ENCODE measurements at places on chromosomes 2 and 18. TPM values are rescaled to one million over a fixed set of nuclear protein-coding genes. Genes with fewer than 3 reads are reported as not detected.

- DNase-seq: no peak
Measured at GRCh38 chr2:37848451-37848850, 76.6 kb upstream of the RMDN2 start.

DNA sequence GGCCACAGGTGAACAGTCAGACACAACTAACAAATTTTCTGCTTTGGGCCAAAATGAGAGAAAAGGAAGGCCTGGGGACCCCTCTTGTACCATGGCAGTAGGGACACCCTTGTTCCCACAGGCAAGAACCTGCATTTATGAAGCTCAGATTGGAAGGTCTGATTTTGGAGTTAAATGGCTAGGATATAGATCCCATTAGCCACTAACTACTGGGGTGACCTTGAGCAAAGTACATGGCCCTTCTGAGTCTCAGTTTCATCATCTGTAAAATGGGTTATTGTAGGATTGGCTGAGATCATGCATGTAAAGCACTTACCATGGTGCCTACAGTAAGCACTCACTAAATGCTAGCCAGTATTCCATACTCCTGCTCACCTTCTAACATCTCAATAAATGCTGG lies 101.6 kb upstream of the DAPL1 start:
- DNase-seq: no peak

- no peak for DNase-seq
Measured at GRCh38 chr2:71671203-71671854, 218.0 kb downstream of the DYSF start.

DNA sequence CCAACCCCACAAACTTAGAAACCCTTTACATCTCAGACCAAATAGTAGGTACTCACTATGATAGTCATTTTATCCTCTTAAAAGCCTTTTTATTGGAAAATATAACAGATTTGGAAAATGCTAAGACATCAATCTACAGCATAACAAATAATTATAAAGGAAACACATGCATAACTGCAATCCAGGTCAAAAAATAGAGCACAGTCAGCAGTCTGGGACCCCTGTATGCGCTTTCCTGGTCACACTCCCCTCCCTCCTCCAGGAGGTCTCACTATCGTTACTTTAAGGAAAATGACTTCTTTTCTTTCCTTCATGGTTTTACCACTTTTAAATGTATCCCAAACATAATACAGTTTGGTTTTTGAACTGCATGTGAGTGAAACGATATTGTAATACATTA lies 90.5 kb upstream of the CCDC150 start:
- DNase-seq: no peak

GRCh38 chr2:219626540-219626939 lies 890 bp upstream of the SLC4A3 start:
- no peak for DNase-seq

DNA sequence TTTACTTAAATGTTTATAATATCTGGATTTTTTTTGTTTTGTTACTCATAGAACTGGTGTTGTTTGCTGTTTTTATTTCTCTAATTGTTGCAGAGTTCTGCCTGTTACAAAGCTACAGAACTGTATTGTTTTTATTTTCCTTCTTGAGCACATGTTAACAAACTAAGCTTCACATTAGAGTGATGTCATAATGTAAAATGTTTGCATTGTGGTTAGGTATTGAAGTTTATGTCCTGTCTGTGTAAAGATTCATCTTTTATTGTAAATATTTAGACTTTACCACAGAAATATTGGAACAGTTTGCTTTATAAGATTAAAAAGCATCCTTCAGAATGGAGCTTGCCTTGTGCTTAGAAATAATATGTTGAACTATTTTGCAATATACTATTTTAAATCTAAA lies 67.7 kb downstream of the CLIP4 start:
- DNase-seq: no peak

DNA sequence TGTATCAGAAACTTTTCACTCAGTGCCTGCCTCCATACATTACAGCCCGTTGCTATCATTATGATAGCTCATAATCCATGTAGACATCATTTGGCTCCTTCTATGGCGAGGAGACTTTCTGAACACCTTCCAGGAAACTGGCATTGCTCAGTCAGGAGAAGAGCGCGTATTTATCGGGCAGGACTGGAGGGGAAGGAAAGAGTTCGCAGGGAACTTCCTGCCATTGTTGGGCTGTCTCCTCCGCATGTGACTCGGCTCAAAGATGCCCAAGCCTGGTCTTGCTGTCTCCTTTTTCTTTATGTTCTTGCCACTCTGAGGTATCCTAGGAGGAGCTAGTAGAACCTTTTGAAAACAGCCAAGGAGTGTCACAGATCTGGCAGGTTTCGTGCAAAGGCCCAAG lies 156.8 kb downstream of the CTIF start:
- no peak for DNase-seq

DNA sequence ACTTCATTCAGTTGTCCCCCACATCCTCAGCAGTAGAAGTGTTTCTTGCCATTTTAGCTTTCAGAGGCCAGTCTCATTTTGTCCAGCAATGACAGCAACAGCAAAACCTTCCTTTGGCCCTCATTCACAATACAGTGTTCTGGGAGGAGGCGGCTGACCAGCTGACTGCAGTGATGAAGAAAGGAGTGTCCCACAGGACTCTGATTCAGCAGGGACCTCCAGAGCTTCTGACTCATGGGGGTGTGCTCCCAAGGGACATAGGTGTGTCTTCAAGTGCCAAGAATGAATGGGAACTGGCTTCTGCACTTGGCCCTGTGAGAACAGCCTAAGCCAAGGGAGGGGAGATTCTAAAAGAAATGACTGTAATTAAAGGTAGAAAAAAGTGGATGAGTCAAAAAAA lies 147.0 kb upstream of the PELI1 start:
- DNase-seq: no peak

GRCh38 chr2:168751104-168751740 lies 51.2 kb upstream of the NOSTRIN start:
- no peak for DNase-seq

- no peak for DNase-seq
Measured at GRCh38 chr2:189498205-189498604, 56.9 kb downstream of the WDR75 start.

- DNase-seq: no peak
Measured at GRCh38 chr2:159840616-159841015, 42.6 kb upstream of the CD302 start.

DNA sequence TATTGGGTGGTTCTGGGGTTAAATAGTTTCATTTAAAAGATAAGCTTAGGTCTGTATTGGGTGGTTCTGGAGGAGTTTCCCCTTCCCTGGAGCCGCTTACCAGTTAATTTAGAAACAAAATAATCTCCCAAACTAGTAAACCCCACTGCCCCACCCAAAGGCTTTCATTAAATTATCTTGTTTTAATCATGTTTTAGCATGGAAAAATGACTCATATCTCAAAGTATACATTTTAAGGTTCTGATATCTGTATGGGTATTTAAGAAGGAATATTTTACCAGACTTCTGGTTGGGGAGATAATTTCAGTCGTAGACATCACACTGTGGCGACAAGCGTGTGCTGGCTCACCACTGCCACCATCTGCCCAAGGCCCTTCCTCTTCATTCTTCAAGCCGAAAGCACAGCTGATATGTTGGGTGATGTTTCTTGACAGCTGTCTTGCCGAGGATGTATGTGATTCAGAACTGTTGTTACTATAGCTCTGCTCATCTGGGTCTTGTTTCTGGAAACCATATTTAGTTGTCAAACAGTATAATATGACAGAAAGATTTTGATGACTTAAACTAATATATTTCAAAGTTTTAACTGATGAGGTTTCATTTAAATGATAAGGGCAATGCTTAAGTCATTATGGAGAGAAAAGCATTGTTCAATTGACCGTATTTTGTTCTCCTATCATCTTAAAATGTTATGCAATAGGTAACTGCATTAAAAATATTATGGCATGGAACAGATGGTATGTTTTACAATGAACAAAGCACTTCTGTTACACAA lies 5.1 kb downstream of the FIGLA start:
- no peak for DNase-seq

- DNase-seq: no peak
Measured at GRCh38 chr2:16619576-16620245, 45.9 kb downstream of the CYRIA start.

GRCh38 chr2:174059178-174059883 lies 94.2 kb upstream of the SP3 start:
- DNase-seq: no peak

- DNase-seq: no peak
Measured at GRCh38 chr2:28437149-28437835, 44.6 kb downstream of the FOSL2 start.

DNA sequence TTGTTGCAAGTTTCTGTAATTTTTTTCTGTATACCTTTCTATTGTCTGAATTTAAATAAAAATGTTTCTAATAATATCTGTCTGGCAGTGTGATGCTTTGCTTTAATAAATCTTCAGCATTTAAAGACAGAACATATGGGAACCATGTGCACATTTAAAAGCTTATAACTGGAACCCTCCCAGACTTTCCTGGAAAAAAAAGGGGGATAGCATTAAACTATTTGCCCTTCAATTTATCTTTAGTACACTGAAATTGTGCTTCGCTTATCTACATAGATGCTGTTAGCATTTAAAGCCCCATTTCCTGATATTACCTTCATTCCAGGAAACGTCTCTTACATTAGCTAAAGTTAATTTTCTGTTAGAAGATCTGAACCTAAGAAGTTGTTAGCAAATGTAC lies 64.6 kb downstream of the ZC3H6 start:
- DNase-seq: no peak

- no peak for DNase-seq
Measured at GRCh38 chr2:204763974-204764703, 218.9 kb downstream of the PARD3B start.

GRCh38 chr2:112690853-112691401 lies 29.9 kb upstream of the NT5DC4 start:
- peak; percentile 27 for DNase-seq

DNA sequence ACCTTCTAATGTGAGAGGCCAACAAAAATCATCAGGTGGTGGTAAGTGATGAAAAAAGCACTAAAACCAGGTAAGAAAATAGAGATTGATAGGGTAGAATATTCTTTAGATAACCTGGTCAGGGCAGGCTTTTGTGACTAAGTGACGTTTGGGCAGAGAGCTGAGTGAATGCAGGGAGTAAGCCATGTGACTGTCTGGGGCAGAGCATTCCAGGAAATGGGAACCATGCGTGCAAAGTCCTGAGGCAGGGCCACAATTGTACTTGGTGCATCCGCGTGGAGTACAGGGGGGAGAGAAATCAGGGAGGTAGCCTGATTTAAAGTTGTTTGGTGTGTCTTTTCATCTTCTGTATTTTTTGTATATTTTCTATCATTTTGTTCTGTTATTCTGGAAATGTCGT lies 102.5 kb downstream of the LYPD6B start:
- DNase-seq: no peak

Gene RIT2
- not detected for total RNA-seq

Gene RAD51AP2
- 0.04 TPM for total RNA-seq

Gene SERPINB11
- 85.9 TPM for total RNA-seq

Gene CBLN2
- not detected for total RNA-seq

Gene HDAC4
- total RNA-seq: 25.3 TPM

Gene CXCR4
- 28.6 TPM for total RNA-seq

Gene ERFE
- total RNA-seq: 0.19 TPM

Gene RUFY4
- total RNA-seq: not detected

Gene TXNDC2
- not detected for total RNA-seq

Gene ZNF142
- 17.4 TPM for total RNA-seq

Gene INHA
- not detected for total RNA-seq

Gene FAM110C
- 41.7 TPM for total RNA-seq

Gene POU3F3
- total RNA-seq: not detected

Gene RGPD6
- total RNA-seq: 14.6 TPM

All from esophagus squamous epithelium (tissue), 5 donors.